ENCODE measurements at places on chromosomes 6 and 20. TPM values are rescaled to one million over a fixed set of nuclear protein-coding genes. Genes with fewer than 3 reads are reported as not detected.

The CD109 gene
- total RNA-seq: 34.9 TPM

The C4B gene
- 0.39 TPM for total RNA-seq

The MANEA gene
- total RNA-seq: 18.4 TPM

The C20orf204 gene
- total RNA-seq: 2.0 TPM

The LRRC73 gene
- total RNA-seq: not detected

The PRDM13 gene
- total RNA-seq: not detected

The ULBP3 gene
- 4.7 TPM for total RNA-seq

The SIRPG gene
- not detected for total RNA-seq

The PTK6 gene
- not detected for total RNA-seq

The LRRC1 gene
- total RNA-seq: 8.9 TPM

The SLC17A2 gene
- not detected for total RNA-seq

The CGA gene
- not detected for total RNA-seq

The BTN1A1 gene
- not detected for total RNA-seq

The CD93 gene
- 8.6 TPM for total RNA-seq

The CHD6 gene
- total RNA-seq: 11.0 TPM

The BNIP5 gene
- total RNA-seq: not detected

The HEY2 gene
- not detected for total RNA-seq

The LY6G6F gene
- not detected for total RNA-seq

The RNF182 gene
- 5.3 TPM for total RNA-seq
